ENCODE measurements at places on chromosomes 13 and 19.

GRCh38 chr19:12891553-12892021, 627 bp downstream of the GCDH start:
- DNase-seq: no peak

DNA sequence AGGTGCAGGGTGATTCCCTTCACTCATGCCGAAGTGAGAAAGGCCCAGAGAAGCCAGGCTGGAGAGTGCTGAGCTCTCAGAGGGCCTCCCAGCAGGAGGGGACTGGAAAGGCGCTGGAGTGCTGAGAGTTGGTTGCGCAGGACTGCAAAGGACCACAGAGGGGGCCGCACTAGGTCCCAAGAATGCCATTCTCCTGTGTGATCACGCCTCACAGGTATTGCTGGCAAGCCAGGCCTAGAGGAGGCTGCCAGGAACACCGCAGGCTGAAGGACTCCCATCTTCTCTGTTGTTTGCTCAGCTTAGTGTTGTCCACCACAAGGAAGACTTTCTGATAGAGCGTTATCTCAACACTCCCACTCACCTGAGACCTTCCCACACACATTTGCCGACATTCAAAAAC, 165.0 kb downstream of the FGF14 start:
- no peak for DNase-seq

DNA sequence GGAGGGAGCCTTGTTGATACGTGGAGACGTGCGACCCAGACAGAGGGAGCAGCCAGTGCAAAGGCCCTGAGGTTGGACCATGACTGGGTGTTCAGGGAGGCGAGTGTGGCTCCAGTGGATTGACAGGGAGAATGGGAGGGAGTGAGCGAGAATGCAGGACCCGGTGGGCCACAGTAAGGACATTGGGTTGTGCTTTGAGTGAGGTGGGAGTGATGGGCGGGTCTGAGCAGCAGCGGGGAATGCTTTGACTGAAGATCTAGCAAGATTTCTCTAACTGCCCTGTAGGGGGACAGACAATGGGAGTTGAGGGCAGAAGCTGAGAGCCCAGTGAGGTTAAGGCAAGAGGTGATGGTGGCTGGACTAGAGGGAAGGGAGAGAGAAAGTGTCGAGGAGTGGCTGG, 7.7 kb upstream of the NANOS2 start:
- DNase-seq: peak; percentile 28

GRCh38 chr19:31595521-31595920, 246.3 kb upstream of the TSHZ3 start:
- no peak for DNase-seq

DNA sequence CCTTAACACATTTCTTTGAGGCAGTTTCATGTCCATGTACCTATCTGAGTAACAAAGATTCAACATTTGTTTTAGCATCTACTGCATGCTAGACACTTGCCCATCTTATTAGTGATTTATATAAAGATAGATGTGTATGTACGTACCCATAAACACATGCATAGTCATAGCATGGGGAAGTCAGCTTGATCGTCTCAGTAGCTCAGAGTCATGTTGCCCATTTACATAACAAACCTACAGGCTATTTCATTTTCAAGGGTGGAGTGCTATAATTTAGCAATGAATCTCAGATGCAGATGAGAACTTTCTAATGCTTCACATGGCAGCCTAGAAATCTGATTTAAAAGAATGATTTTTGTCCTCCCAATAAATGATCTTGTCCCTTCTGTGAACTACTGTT, 23.5 kb downstream of the FLT1 start:
- no peak for DNase-seq

- no peak for DNase-seq
Measured at GRCh38 chr13:52879950-52880741, 31.7 kb upstream of the PCDH8 start.

GRCh38 chr19:35729763-35730162, 12.0 kb downstream of the KMT2B start:
- no peak for DNase-seq

DNA sequence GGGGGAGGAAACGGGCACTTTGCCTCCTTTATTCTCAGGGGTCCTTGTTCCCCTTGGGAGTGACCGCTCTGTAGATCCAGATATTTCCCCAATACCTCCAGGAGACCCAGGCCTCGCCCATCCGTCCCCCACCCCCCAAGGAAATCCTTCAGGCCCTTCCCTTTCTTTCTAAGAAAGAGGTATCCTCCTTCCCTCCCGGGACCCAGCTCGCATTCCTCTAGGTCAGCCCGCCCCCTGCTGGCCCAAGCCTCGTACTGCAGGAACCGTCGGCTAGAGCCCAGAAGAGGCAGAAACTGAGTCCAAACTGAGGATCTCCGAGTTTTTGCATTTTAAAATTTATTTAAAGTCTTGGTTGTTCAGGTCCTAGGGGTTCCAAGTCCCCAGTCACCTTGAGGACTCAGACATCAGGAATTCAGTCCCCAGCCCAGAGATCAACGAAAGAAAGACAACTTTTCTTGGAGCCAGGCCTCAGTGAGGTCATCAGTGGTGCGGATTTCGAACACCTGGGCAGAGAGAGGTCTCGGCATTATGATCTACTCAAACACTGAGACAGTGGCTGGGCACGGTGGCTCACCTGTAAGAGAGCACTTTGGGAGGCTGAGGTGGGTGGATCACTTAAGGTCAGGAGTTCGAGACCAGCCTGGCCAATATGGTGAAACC, 7.5 kb upstream of the LRFN1 start:
- DNase-seq: peak; percentile 75

- no peak for DNase-seq
Measured at GRCh38 chr13:24450530-24450929, 62.0 kb downstream of the PARP4 start.

DNA sequence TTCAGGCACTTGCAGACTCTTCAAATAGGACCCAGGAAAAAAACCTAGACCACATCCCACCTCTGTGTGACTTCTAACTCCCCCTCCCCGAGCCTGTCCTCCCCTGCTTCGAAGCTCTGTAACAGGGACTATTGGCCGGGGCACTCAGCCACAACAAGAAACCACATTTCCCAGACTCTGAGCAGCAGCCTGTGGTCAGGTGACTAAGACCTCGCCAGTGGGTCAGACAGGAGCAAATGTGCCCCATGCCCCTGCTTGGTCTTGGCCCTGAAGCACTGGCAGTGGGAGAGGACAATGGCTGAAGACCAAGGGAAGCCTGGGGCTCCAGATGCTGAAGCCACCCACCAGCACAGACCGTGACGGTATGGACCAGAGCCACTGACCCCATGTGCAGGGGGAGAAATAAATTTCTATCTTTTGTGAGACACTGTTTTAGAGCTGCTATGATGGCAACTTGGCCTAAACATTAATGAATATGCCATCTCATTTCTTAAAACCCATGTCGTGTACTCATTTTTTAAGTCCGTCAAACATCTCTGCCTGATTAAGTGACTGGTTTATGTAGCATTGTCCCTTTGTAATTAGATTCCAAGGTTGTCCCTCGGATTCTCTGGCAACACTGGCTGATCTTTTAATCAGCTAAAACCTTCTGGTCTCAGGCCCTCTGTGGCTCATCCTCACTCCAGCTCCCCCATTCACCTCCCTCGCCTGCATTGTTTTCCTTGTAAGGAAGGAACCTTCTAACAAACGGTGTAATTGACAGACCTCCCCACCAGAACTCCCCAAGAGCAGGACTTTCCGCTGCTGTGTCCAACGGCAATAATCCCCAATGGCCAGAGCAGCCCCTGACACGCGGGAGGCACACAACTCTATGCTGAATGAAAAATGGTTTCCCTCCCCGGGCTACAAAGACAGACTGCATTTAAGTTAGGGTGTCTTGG, 98.4 kb downstream of the STK24 start:
- DNase-seq: no peak

- no peak for DNase-seq
Measured at GRCh38 chr13:49219647-49220035, 497 bp upstream of the MLNR start.

- no peak for DNase-seq
Measured at GRCh38 chr19:1520203-1520780, 3.6 kb upstream of the PLK5 start.

- no peak for DNase-seq
Measured at GRCh38 chr13:107091861-107092260, 523.9 kb upstream of the ARGLU1 start.

All from KBM-7 (cell line).